ENCODE measurements at places on chromosomes 5 and 9.
A peak's percentile ranks its signal among the peaks of the same experiment; 100 is the strongest.

DNA sequence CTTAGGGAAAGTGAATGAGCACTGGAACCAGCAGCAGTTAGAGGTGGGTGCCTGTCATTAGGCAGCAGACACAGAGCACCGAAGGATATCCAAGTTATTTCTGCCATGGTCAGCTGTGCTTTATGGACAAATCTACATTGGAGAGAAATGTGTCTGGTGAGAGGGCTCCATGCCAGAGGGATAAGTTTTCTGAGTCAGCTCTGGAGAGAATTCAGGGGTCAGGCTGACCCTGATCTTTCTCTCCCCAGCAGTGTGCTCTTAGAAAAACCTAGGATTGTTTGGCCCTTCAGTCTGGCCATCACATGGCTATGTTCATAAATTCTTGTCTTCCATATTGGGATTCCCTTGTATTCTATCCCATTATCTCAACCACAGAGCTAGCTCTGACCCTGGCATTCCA lies 8.9 kb upstream of the IL17B start:
- DNase-seq = no peak

GRCh38 chr5:156052656-156053055 lies 274.3 kb upstream of the SGCD start:
- no peak for DNase-seq

DNA sequence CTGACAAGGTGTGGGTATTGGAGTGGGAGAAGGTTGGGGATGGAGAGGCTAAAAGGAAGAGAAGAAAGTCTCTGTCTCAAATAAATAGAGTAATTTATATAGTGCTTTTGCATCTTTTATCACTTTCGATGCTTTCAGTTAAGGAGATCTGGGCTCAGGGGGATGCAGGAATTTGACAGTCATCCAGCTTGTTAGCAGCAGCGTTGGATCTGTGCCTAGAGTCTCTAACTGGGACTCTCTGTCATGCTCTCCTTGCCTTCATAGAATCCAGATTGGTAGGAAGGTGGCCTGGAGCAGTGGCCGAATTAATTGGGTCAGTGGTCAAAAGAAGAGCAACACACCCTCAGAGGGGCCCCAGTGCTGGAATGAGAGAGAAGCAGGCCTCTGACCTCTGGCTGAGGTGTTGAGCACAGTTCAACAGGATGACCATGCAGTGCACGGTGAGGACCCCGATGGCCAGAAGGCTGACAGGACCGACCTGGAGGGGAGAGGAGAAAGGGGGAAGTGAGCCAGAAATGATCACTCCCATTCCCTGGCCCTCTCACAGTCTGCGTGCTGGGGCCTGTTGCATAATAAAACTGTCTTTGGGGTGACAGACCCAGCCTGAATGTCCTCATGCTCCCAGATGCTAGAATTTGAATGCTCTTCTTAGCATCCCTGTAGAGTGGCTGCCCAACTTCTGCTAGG lies 7.6 kb downstream of the SLC36A3 start:
- no peak for DNase-seq

DNA sequence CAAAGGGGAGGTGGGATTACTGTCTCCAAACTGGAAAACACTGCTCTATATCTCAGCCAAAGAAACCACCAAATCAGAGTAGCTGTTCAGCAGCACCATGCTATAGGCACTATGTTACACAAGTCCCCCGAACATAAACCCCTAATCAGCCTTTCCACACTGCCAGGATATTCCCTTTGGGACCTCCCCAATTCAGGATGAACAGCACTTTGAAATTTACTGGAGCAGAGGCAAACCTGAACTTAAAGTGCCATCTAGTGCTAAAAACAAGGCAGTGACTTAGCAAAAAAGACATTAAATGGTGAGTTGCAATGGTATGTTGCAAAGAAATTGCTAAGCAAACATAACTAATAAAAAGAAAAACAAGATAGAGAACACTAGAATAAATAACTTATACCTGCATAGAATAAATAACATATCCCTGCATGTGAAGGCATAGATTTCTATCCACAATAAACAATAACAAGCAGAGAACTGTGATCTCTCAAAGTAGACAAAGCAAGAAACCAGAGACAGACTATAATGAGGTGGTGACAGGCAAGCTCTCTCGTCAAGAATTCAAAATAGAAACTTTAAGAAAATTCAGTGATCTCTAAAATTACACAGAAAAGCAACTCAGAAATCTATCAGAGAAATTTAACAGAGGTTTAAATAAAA lies 584.4 kb upstream of the ACO1 start:
- DNase-seq = no peak

DNA sequence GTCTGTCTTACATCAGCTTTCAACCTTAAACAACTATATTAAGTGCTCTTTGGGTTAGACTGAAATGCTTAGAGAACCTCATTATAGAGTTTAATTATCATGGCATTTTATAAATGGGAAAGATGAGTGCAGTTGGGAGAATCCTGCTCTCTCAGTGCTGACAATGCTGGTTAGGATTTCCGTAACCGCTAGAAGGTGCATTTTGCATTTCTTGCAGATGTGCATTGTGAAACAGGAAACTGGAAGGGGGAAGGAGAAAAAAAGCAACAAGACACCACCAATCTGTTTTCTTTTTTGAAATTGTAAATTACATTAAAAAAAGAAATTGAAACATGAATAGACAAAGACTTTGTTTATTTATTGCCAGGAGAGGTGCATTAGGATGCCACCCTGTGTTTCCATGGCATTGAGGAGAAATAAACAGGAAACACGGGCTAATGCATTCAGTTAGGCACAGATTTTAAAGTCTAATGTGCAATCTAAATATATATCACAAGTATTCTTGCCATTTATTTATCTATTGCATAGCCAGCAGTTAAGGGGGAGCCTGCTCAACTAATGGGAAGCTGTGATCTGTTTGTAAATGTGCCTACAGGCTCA lies 478.9 kb downstream of the PSAT1 start:
- DNase-seq = no peak

DNA sequence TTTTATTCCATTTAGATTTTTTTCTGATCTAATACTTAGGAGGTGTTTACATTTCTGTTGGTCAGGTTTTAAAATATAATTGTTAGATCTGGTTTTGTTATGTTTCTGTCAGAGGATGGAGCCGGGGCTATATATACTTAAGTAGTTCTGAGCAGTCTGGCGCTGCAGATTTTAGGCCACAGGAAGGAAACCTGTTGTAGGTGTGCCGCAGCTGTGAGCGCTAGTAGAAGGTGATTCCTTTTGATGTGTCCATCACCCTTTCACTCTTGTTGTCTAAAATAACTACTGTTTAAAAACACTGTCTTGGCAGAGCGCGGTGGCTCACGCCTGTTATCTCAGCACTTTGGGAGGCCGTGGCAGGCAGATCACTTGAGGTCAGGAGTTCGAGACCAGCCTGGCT lies 17.0 kb downstream of the ZBTB34 start:
- no peak for DNase-seq

DNA sequence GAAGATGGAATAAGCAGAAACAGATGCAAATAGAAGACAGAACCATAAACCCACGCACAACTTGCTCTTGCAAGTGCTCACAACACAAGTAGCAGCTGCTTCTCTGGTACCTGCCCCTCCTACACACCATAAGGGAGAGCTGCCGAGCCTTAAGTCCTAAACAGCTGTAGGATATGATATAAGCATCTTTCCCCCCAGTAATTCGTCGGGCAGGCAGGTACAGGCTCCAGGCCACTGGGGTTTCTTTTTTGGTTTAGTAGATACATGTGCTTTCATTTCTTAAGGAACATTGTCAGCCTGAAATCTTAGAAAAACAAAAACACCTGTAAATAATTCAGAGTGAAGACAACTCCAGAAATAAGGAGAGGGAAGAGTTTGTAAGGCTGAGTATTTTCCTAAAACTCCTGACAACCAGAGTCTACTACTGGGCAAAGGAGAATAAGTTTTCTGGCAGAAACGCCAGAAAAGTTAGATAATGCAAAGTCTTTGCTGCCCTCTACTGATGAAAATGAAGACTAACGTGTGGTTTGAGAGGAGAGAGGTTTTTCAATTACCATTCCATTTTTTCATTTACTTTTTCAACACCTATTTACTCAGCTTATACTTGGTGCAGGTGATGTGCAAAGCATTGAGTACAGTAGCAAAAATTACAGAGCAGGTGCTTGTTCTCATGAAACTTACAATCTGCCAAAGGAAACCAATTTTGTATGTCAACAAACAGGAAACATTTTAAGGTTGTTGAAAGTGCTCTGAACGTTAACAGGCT lies 20.1 kb upstream of the TCERG1 start:
- no peak for DNase-seq

DNA sequence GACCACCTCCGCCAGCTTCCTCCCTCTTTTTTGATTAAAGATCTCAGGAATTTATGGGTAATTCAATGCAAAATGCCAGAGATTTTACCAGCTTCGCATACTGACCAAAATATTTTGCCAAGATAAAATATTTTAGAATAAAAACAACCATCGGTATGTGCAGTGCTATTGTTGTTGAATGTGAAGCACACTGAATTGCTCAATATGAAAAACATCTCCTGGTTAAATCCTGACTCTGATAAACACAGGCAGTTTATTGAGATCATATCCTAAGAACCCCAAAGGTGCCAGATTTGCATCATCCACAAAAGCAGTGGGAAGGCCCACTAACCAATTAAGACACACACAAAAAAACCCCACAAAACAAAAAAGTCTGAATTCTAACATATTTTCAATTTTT lies 202.4 kb downstream of the GLIS3 start:
- no peak for DNase-seq

DNA sequence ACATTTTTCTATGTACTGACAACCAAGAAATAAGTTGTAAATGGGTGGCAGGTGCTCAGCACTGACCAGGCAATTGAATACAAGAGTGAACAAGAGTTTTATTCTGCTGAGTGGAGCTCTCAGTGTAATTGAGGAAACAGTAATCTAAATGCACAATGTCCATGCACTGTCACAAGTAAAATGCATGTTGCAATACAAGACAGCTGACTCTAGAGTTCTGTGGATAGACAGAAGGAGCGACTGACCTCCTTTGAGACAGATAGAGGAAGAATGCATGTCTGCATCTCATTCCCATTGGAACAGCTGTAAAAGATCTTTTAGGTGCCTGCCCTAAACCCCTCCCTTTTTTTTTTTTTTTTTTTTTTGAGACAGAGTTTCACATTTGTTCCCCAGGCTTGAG lies 299.0 kb downstream of the FBXL7 start:
- DNase-seq = no peak

- DNase-seq = no peak
These were observed 244.4 kb upstream of the ADRA1B start for GRCh38 chr5:159671886-159672285.

- DNase-seq = no peak
These were observed 81.9 kb upstream of the LHFPL2 start for GRCh38 chr5:78730300-78731094.

GRCh38 chr5:157342822-157343402 lies 77.0 kb downstream of the CYFIP2 start:
- DNase-seq = no peak

GRCh38 chr9:92327283-92327850 lies 1.6 kb downstream of the CENPP start:
- DNase-seq = no peak

- DNase-seq = no peak
These were observed 210.1 kb downstream of the MTRR start for GRCh38 chr5:8079056-8079455.

GRCh38 chr9:20624201-20625002 lies 2.1 kb upstream of the MLLT3 start:
- no peak for DNase-seq

DNA sequence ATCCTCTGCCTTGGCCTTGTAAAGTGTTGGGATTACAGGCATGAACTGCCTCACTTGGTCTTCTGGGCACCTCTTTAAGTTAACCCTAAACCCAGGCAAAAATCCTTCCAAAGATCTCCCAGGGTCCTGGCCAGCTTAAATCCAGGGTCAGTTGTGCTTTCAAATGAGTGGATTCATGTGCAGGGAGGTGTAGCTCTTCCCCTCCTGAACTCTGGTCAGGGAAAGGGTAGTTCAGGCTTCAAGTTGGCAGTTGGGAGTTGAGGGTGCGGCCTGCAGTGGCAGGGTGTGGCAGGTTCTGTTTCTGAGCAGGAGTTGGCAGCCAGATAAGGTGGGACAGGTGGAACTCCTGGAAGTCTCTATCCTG lies 3.6 kb downstream of the HNRNPAB start:
- DNase-seq = no peak

DNA sequence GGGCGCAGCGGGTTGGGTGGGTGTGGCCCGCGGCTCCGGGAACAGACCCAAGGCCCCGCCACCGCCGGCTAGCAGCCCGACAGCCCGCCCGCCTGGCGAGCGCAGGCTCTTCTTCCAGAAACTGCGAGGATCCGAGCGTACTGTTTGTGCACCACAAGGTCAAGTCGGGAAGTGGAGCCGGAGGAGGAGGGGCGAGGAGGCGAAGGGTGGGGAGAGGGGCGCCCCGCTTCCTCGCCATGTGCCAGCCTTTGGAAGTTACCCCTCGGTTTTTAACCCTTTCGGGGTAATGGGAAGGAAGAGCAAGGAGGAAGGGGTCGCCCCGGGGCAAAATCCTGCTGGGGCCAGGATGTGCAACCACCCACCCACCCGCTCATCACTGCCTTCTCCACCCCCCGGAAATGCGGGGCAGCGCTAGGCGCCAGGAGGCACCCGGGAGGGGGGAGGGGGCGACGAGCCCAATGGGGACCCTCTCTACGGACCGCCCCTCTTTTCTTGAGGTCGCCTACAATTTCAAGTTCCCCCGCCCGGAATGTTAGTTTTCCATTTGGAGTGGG lies 1.1 kb upstream of the JADE2 start:
- peak; percentile 38 for DNase-seq

GRCh38 chr9:132167192-132167591 lies 5.3 kb downstream of the NTNG2 start:
- no peak for DNase-seq

DNA sequence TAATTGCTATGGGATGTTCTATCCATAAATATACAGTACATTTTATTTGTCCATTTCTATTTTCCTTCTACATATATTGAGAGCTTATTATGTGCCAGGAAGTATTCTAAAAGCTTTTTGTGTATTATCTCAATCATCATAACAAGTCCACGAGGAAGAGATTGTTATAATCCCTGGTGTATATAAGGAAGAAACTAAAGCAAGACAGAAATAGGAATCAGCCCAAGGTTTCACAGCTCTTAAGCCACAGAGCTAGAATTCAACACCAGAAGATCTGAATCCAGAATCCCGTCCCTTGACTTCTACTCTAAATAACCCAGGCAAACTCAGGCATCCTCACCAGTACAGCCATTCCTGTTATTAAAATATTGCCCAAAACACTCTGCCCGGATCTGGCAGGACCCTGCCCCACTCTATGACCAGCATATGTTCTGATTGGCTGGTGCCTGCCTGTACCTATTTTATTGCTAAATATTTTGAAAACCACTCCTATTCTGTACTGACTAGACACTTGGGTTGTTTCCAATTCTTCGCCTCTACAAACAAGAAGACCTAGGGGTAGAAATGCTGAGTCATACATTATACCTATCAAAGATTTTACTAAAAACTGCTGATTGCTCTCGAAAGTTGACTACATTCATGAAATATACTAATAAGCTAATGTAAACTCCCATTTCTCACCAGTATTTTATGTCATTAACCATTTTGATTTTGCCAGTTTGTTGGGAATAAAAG lies 297.4 kb downstream of the ENC1 start:
- no peak for DNase-seq

GRCh38 chr5:152405145-152405544 lies at the start of gene NMUR2:
Gene NMUR2, minus strand, starts transcription at chr5:152405279. Its CDS starts 166 bp downstream, at chr5:152405113.
- DNase-seq = no peak
